ENCODE measurements at places on chromosomes 4 and X.

- no peak for DNase-seq
Measured at GRCh38 chr4:157043131-157043530, 32.8 kb upstream of the GLRB start.

- DNase-seq = no peak
Measured at GRCh38 chr4:157045507-157046127, 30.3 kb upstream of the GLRB start.

- DNase-seq = no peak
Measured at GRCh38 chrX:41822892-41823291, 98.9 kb downstream of the GPR82 start.

- no peak for DNase-seq
Measured at GRCh38 chrX:110669572-110669971, 126.0 kb downstream of the CHRDL1 start.

GRCh38 chr4:94160774-94161173 is 46.9 kb upstream of the SMARCAD1 start:
- no peak for DNase-seq

GRCh38 chrX:136616987-136617685 is 30.8 kb upstream of the CD40LG start:
- DNase-seq = no peak

GRCh38 chrX:106791495-106791894 is 11.0 kb upstream of the TBC1D8B start:
- no peak for DNase-seq

DNA sequence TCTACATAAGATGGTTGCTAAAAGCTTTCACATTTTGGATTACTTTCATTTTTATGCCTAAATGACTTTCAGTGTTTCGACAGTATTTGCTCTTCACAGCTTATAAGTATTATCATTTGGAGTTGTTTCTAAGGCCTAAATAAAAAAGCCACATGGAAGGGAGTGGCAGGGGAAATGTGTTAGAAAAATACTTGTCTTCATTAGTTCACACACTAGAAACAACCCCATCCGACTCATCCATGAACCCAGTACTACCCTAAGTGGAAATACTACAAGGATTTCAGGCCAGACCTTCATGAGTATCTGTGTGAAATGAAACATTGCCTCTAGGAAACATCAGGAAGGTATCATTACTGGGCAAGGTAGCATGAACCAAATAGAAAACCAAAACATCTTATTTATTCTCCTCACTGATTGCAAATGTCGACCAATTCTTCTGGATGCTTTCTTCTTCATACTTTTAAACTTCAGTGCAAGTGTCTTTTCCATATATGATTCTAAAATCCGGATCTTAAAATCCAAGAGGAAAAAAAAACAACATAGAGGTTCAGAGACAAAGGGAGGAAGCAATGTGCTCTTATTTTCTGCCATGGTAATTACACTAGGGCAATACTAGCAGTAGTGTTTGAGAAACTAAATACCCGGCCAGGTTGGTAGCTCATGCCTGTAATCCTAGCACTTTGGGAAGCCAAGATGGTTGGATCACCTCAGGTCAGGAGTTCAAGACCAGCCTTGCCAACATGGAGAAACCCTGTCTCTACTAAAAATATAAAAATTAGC is 349.4 kb downstream of the ARHGAP24 start:
- DNase-seq = no peak

- DNase-seq = no peak
Measured at GRCh38 chrX:1507511-1508463, 29.2 kb downstream of the P2RY8 start.

GRCh38 chr4:108185252-108185651 is 16.5 kb upstream of the LEF1 start:
- no peak for DNase-seq

GRCh38 chr4:95603393-95603792 is 54.6 kb upstream of the UNC5C start:
- DNase-seq = no peak

DNA sequence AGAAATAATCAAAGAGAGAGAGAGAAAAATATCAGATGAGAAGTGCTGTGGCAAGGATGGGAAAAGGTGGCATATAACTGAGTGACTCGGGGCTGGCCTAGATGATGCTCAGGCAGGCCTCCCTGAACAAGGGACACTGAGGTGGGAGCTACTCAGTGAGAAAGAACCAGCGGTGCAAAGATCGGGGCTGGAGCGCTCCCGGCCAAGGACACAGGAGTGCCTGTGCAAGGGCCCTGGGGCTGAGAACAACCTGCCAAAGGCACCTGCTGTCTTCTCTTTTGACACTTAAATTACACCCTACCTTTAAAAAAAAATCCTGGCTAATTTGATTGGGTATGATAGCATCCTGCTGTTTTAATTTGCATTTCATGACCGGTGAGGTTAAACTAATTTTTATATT is 77.7 kb upstream of the C4orf50 start:
- DNase-seq = no peak

- DNase-seq = no peak
Measured at GRCh38 chrX:77527233-77528001, 80.2 kb downstream of the FGF16 start.

All from stimulated activated CD8-positive, alpha-beta memory T cell treated with anti-CD3 and anti-CD28 coated beads, Interleukin-4, amount 100 ng/mL, for 1 hour (primary cell).